Activated T-cell treated with anti-CD3 and anti-CD28 coated beads for 48 hours (primary cell): ENCODE measurements at places on chromosomes 13 and 19.

DNA sequence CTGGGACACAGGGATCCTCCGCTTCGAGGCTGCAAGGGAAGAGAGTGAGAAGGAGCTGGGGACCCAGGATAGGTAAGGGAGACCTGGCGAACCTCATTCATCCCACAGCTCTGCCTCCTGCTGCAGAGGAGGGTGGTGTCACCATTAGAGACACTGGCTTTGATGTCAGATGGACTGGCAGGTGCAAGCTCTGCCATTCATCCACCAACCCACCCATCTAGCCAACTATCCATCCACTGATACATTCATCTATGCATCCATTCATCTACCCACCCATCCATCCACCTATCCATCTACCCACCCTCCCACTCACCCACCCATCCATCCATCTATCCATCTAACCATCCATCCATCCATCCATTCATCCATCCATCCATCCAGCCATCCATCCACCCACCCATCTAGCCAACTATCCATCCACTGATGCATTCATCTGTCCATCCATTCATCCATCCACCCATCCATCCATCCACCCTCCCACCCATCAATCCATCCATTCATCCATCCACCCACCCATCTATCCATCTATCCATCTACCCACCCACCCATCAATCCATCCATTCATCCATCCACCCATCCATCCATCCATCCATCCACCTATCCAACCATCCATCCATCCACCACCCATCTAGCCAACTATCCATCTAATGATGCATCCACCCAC, 5.7 kb downstream of the C19orf33 start:
- no peak for DNase-seq

GRCh38 chr13:75760131-75761021, 124.2 kb downstream of the LMO7 start:
- no peak for DNase-seq

DNA sequence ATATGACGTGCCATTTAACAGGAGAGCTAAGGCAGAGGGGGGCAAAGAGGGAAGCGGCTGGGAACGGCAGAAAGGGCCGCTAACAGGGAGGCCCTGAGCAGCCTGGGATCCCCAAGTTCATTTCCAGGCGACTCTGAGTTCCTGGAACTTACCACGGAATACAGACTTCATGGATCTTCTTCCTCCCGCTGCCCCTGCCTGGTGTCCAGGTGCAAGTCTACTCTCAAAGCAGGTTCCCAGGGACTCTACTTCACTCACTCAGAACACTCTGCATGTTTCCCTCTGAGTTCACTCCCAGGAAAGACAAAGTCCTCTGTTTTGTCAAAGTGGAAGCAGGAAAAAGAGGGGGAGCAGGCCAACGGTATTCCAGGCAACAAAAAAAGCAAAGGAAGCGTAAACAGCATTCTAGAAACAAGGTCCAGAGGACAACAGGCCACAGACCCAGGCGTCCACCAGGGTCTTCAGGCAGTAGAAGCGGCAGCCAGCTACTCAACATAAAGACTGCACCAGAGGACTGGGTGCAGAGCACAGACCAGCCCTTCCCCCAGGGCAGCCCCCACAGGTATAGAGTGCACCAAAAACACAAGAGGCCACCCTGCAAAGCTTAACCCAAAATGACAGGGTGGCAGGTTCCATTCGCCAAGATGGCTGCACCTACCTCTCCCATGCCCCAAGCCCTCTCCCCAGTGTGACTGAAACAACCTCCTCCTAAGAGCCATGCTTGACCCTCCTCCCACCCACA, 3.0 kb downstream of the MIER2 start:
- DNase-seq: no peak

GRCh38 chr13:80341101-80341755, at the start of gene SPRY2:
Gene SPRY2 (minus strand): TSS chr13:80341126. CDS start chr13:80337705, 3,421 bp downstream.
- peak; percentile 31 for DNase-seq

DNA sequence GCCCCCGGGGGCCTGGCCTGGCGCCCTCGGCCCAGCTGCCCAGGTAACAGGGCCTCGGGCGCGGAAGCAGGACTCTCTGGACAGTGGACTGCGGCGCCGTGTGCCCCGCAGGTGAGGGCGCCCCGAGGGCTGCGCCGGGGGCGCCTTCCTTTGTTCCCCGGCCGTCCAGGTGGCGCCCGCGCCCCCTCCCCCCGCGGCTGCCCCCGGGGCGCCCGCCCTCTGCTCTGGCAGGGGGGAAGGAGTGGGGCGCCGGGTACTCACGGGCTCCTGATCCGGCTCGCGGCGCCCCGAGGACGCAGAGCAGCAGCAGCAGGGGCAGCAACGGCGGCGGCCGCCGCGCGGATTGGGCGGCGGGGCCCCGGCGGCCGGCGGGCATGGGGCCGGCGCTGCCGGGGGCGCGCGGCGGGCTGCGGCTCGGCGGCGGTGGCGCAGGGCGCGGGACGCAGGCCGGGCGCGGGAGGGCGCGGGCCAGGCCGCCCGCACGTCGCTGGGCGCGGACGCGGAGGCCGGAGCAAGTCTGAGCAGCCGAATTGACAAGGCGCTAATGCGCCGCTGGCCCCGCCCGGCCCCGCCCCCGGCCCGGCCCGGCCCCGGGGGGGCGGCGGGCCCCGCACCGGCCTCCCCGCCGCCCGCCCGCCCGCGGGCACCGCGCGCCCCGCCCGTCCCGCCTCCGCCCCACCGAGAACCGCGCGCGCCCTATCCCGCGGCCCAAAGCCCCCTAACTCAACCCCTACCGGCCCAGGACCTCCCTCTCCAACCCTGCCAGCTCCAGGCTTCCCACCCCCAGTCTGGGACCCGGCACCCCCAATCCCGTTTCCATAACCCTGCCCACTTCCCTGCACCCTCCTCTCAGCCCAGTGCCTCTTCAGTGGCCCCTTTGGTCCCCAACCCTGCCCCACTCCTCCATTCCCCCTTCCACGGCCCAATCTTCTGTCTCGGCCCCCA, at the start of gene CRLF1:
CRLF1 (minus strand) TSS at position 519 of the 945 bp plus-strand sequence; CDS start at position 376, 143 bp downstream.
- DNase-seq: no peak

GRCh38 chr13:42322806-42323205, 50.9 kb downstream of the AKAP11 start:
- DNase-seq: no peak

DNA sequence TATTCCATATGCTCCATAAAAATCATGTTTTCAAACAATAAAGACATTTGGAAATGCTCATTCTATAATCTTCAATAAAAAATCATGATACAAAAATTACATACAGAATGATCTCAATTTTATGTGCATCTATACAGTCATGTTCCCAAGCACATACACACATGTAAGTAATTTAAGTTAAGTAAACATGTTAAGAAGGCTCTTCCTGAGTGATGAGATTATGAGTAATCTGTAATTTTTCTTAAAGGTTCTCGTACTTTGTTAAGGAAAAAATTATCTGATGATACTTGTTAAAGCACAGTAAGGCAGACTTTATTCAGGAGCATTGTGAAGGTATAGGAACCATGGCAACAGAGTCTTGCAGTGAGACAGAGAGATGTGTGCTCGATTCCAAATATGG, 30.0 kb upstream of the DLEU7 start:
- DNase-seq: no peak

DNA sequence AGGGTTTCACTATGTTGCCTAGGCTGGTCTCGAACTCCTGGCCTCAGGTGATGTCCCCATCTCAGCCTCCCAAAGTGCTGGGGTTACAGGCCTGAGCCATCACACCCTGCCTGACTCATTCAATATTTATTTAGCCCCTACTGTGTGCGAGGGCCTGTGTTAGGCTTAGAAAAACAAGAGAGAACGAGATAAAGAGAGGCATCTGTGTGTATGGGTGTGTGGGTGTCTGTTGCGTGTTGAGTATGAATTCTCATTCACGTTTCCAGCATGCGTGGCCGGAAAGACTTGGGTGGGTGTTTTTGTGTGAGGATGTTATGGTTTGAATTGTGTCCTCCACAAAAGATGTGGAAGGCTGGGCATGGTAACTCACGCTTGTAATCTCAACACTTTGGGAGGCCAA, 9.5 kb downstream of the GADD45B start:
- no peak for DNase-seq

DNA sequence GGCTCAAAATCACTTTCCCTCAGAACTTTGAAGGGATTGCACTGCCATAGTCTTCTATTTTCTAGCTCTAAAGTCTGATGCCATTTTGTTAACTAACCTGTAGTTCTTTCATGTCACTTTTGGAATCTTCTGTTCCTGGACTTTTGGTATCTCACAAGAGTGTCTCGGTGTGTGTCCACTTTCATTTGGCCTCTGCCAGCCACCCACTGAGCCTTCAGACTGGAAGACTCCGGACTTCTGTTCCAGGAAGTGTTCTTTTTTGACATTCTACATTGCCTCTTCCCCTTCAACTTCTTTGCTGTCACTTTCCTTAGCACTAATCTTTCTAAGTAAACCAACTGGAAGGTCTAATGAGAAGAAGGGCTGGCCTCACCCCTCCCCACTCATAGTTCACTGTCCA, 25.0 kb upstream of the LAMP1 start:
- no peak for DNase-seq
